ENCODE measurements at places on chromosomes 12 and 14. TPM values are rescaled to one million over a fixed set of nuclear protein-coding genes. Genes with fewer than 3 reads are reported as not detected.

DNA sequence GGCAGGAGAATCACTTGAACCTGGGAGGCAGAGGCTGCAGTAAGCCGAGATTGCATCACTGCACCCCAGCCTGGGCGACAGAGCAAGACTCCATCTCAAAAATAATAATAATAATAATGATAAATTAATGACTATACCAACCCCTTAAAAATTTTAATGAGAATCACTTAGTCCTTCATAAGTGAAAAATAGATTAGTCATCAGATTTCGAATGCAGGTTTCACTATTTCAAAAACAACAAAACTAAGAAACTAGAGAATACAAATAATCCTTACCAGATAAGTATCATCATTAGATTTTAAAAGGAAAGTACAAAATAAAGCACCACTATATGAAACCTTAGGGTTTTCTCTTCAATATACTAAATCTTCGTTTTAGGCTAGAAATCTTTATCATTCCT is 62.3 kb downstream of the CEP83 start:
- no peak for DNase-seq

Gene IFNG-AS1
- total RNA-seq: 1.2 TPM

- DNase-seq: no peak
Observed at GRCh38 chr12:116425256-116426193, 133.7 kb upstream of the MAP1LC3B2 start.

GRCh38 chr14:53952533-53952932 is 4.1 kb downstream of the BMP4 start:
- no peak for DNase-seq

Gene ZNF385A
- total RNA-seq: 1.1 TPM

DNA sequence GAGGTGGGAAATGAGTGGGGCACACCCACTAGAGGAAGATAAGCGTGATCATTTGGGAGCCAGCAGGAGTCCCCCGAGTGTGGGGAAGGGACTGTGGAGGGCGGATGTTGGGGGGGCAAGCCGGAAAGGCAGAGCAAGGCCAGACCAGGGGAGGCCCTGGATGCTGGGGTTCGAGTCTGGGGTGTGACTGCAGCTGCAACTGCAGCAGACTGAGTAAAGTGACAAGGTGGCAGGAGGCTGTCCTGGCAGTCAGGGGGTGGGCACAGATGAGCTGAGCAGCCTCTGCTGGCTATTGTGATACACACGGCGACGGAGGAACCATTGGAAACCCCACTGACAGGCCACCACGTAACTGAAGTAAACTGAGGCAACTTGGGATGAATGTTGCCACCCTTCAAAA is 110.2 kb downstream of the LGMN start:
- DNase-seq: no peak

Gene KRT82
- total RNA-seq: not detected

Gene TMEM63C
- 0.31 TPM for total RNA-seq

Data from activated naive CD4-positive, alpha-beta T cell treated with anti-CD3 and anti-CD28 coated beads for 36 hours (primary cell).